ENCODE measurements at places on chromosomes 12 and 14.

- DNase-seq = no peak
These were observed 198.7 kb downstream of the SYT1 start for GRCh38 chr12:79063258-79063657.

- no peak for DNase-seq
These were observed 410.0 kb downstream of the SYT1 start for GRCh38 chr12:79274501-79275064.

DNA sequence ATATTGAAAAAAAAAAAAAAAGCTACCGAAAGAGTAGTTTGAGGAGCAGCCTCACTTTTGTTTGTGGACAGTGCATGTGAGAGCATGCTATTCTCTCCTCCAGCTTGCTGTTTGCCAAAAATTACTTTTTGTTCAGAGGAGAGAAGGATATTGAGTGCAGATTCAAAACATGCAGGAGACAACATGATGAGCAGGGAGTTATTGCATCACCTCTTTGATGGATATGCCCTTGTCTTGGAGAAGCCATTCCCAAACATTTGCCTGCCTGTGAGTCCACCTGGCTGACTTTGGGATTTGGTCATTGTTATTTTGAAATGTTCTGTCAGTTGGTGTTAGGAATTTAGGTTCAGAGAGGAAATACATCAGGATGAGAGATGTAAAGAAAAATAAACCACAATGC, 2.4 kb downstream of the C12orf75 start:
- no peak for DNase-seq

- no peak for DNase-seq
These were observed 15.4 kb downstream of the TEAD4 start for GRCh38 chr12:2974560-2974971.

DNA sequence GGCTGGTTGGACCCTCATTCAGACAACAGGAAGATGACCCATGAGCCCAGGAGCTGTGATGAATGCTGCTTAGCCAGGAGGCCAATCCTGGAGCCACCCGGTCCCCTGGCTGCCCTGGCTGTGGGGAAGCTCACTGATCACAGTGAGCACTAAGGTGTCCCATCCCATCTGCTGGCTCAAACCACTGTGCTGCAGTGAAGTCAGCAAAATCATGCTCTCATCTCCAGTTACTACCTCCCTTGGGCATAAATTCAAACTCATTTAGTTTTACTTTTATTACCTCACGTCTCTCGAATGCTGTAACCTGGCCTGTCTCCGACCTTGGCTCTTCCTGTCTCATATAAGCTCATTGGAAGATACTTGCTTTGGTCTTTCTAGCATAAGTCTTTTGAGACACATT, 112.4 kb downstream of the APAF1 start:
- no peak for DNase-seq

DNA sequence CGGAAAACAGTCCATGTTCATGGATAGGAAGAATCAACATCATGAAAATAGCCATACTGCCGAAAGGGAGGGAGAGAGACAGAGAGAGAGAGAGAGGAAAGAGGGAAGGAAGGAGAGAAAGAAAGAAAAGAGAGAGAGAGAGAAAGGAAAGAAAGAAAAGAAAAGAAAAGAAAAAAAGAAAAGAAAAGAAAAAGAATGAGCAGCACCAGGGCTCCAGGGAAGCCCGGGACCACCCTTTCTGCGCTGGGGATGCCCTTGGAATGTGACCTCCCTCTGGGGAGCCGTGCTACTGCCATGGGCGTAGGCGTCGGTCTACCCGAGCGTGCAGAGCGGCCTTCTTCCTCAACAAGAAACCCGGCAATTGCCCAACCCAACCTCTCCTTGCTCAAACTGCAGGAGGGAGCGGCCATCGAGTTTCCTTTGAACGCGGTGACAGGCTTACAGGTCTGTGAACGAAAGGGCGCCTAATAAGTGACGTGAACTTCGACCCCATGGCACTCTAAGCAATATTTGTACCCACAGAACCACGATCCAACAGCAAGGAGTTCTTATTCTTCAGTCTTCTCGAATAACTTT, 16.9 kb downstream of the OR6S1 start:
- no peak for DNase-seq

DNA sequence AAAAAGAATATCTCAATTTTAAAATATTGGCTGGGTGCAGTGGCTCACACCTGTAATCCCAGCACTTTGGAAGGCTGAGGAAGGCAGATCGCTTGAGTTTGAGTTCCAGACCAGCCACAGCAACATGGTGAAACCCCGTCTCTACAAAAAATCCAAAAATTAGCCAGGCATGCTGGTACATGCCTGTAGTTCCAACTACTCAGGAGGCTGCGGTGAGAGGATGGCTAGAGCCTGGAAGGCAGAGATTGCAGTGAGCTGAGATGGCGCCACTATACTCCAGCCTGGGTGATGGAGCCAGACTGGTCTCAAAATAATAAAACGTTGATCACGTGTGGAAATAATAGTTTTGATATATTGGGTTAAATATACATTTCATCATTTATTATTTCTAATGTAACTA, 5.7 kb downstream of the MTRFR start:
- DNase-seq = no peak

DNA sequence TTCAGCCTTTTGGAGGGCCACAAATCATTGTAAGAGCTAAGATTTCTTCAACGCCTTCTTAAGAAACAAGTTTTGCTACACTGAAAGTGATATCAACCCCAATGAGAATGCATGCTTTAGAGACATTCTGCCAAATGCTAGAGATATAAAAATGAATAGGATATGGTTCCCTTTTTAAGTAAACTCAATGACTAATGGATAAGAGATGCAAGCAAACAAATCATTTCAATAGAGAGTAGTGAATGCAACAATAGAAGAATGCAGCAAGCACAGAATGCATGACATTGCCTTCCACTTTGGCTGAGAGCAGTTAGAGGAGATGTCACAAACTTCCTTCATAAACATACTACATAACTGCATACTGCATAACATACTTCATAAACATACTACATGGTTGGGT, 116.4 kb downstream of the PDZRN4 start:
- no peak for DNase-seq

DNA sequence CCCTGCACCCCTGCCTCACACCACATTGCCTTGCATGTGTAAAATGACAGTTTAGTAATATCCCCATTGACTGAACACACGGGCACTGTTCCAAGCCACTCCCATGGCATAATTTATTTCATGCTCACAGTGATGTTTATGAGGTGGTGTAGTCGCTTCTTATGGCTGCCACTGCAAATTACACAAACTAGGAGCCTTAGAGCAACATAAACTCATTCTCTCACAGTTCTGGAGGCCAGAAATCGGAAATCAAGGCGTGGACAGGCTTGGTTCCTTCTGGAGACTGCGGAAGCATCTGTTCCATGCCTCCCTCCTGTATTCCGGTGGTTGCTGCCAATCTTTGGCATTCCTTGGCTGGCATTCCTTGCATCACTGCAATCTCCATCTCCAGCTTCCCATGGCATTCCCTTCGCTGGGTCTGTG, 97.3 kb downstream of the RIN3 start:
- no peak for DNase-seq

GRCh38 chr14:92492258-92492657, 21.3 kb upstream of the RIN3 start:
- no peak for DNase-seq

DNA sequence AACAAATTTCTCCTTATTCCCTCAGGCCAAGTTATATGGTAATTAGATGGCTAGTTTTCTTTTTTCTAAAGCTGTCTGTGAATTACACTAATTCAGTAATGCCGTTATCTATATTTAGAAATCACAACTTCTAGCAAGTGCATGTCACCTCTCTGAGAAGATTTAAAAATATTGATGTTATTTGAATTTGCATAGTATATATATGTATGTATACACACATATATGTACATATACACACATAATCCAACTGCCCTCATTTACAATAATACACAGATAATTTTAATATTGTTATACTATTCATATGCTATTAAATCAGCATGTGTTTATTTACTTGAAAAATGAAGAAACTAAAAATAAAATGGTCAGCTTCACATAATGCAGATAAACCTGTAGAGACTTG, 563.9 kb downstream of the SLC16A7 start:
- no peak for DNase-seq

DNA sequence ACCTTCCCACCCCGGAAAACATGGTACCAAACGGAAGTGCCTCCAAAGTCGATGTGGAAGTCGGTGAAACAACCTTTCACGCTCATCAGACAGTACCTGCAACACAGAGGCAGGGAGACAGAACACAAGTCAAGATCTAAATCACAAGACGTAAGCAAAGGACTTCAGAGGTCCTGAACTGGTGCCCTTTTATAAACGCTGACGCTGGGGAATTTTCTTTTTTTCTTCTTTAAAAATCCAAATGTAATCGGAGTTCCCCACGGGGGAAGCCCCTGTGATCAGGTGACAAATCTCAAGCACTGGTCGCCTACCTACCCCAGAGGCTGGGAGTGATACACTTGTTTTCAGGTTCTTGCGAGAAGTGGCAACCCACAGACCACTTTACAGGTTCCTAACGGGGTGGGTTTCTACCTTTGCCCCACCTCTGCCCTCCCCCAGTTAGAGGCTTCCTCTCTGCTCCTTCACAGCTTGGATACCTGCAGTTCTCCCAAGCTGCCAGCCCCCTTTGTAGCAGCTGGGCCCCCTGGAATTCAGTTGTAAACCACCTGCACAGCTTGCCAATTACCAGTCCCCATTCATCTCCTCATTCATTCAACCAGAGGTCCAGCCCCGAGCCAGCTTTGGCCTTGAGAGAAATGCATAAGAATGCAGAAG, 46.2 kb downstream of the KDM2B start:
- DNase-seq = no peak

GRCh38 chr12:56867216-56867615, 67.0 kb downstream of the SDR9C7 start:
- no peak for DNase-seq

GRCh38 chr12:108782971-108783370, 51.7 kb upstream of the CORO1C start:
- no peak for DNase-seq

DNA sequence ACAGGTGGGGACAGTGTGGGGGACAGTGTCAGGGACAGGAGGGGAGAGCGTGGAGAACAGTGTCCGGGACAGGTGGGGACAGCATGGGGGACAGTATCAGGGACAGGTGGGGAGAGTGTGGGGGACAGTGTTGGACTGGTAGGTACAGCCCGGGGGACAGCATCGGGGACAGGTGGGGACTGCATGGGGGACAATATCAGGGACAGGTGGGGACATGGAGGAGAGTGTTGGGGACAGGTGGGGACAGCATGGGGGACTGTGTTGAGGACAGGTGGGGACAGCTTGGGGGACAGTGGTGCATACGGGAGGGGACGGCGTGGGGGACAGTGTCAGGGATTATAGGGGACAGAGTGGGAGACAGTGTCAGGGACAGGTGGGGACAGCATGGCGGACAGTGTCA, 212.3 kb downstream of the TMEM121 start:
- DNase-seq = no peak

- DNase-seq = no peak
These were observed 38.2 kb upstream of the TMX1 start for GRCh38 chr14:51201890-51202289.

GRCh38 chr14:33788161-33788560, 162.7 kb downstream of the EGLN3 start:
- DNase-seq = no peak

GRCh38 chr12:115571027-115571426, 706.5 kb downstream of the MED13L start:
- DNase-seq = no peak

Measured in NCI-H1436 treated with DMSO at 0.1 percent for 48 hours (cell line).